Stimulated activated CD4-positive, alpha-beta T cell treated with anti-CD3 and anti-CD28 coated beads, TNF-alpha, amount 100 ng/mL, for 24 hours (primary cell): ENCODE measurements at places on chromosomes 3 and 15.

DNA sequence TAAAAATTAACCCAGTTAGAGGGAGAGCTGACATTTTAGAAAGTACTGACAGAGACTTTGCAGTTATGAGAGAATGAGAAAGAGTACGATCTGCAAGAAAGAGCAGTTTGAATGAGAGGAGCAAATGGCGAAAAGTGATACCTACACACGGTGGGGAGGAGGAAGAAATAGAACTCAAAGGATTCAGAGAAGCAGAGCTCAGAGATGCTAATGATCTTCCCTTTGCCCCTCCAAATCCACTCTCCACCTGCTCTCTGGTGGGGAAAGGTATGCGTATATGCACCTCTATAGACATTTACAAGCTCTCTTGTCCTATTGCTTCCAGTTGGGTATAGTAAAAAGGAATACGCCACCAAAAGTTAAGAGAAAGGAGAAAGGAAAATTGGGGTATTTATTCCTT lies 123.3 kb upstream of the TTC14 start:
- no peak for DNase-seq

DNA sequence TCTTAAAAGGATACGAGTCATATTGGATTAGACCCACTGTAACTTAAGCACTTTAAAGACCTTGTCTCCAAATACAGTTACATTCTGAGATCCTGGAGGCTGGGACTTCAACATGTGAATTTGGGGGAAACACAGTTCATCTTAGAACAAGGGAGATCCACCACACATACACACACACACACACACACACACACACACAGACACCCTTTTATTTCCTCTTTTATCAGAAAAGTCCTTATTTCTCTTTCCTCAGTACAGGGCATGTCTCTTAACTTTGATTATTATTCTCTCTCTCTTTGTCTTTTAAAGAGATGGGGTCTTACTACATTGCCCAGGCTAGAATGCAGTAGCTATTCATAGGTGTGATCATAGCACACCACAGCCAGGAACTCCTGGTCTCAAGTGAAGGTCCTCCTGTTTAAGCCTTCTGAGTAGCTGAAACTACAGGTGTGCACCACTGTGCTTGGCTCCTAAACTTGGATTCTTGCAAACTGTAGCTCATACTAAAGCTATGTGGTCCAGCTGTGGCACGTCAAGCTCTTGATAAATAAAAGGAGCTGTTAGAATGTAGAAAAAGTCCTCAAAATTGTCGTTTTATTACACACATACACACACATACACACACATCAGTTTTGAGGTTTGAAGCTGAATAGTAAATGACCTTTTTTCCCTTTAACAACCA lies 7.4 kb downstream of the GOLM2 start:
- DNase-seq, result no peak

GRCh38 chr3:16916840-16917239 lies 32.1 kb downstream of the PLCL2 start:
- no peak for DNase-seq

DNA sequence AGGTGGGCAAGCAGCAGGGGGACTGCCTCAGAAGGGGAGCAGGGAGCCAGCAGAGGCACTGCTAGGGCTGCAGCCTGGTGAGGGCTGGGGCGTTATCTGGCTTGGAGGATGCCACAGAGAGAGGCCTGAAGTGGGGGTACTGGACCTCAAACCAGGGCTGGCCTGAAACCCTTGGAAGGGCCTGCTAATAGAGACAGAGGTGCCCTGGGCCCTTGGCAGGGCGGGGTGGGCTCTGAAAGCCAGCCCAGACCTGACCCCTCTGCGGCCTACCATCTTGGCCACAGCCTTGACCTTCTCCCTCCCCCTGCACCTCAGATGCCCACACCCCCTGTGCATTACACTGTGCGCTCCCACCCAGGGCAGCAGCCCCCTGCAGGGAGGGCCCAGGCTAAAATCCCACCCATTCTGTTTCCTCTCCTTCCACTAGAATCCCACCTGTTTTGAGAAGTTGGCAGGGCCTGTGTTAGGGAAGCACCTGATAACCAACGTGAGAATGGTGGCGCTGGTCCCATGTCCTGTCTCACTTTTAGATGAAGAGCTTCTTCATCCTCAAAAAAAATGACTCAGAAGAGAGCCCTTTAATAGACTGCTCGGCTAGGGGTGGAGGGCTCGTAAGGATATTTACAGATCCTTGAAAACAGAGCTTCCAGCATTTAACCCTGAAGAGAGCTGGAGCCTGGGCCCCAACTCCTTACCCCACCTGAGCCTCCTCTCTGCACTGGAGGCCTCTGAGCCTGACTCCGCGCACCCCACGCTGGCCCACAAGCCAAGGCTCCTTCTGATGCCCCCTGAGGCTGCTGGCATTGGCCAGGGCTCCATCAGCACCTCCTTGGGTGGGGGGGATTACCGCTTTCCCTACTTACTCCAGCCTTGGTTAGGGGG lies 29.8 kb downstream of the LOXL1 start:
- no peak for DNase-seq

DNA sequence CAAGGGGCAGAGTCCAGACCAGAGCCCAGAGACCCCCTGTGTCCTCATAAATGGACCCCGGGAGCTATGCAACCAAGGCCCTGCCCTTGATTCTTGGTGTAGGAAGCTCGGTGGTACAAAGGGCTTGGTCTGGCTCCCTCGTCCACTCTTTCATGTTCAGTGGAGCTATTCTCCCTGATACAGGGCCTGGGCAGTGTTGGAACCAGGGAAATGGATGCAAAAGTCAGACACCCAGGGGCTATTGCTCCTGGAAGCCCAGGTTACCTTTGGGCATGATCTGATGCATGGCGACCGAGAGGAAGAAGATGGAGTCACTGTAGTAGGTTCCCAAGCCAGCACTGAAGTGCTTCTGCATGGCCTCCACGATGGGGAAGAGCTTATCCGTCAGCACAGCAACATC lies 44.5 kb downstream of the XXYLT1 start:
- no peak for DNase-seq

DNA sequence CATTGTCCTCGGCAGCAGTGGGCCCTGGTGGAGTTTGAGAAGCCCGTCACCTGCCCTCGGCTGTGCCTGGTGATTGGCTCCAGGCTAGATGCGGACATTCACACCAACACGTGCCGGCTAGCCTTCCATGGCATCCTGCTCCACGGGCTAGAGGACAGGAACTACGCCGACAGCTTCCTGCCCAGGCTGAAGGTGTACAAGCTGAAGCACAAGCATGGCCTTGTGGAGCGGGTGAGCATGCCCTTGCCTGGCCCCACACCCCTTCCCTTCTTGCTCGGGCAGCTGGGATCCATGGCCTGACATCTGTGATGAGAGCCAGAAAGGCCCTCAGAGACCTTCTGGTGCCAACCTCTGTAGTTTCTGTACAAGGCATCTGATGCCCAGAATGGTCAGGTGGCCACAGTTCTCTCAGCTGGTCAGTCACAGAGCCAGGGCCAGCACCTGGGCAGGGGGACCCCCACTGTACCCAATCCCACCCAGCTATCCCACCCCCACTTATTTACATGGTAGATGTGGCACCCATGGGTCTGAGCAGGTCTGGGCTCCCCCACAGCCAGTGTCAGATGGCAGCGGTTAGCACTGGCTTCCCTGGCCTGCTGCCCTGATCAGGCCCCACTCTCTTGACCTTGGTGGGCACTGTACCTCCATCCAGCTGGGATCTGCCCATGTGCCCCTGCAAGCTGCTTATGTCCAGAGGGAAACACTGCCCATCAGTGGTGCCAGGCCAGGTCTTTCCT lies 124.9 kb downstream of the DNAJB8 start:
- DNase-seq, result no peak

- no peak for DNase-seq
Measured at GRCh38 chr3:52072471-52072870, 16.1 kb upstream of the DUSP7 start.

DNA sequence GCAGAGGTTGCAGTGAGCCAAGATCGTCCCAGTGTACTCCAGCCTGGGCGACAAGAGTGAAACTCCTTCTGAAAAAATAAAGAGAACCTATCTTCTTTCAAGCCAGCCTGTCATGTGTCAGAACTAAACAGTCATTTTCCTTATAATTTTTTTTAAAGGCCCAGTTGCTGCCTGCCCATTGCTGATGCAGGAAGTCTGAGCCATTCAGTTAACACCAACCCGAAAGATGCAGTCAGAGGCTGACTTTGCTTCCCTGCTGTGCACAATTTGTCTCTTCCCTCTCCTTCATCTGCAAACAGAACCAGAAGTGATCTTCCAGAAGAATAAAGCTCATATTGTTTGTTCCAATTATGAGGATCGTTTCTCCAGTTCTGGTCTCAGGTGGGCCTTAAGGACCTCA lies 220.6 kb downstream of the SLCO3A1 start:
- no peak for DNase-seq

DNA sequence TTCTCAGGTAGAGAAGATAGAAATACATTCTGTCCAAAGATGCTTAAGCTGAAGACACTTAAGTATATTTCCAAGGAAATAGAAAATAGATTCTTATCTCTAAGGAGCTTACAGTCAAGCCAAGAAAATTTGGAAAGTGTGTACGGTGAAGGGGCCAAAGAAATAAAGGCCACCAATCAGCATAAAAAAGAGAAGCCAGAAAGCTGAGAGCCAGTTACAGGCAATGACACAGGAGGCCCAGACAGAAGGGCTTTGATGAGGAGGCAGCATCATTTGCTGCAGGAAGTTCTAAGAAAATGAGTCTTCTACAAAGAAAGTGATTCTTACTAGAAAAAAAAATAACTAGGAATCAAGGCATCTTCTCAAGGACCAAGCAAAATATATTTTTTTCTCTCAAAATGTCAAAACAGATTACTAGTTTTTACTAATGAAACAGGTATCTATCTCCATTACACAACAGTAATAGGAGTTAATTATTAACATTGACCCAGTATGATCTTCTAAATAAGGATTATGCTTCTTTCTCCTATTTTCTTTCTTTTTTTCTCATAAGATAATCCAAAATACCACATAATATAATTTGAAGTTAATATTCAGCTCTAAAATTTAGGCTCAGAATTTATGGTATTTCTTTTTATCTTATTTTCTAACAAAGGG lies 82.1 kb upstream of the PHLDB2 start:
- no peak for DNase-seq

GRCh38 chr3:122094125-122094524 lies 39.0 kb downstream of the CD86 start:
- DNase-seq, result no peak

GRCh38 chr15:32838338-32838737 lies 120.5 kb downstream of the GREM1 start:
- no peak for DNase-seq

- DNase-seq, result no peak
Measured at GRCh38 chr15:52082197-52083036, 30.2 kb downstream of the BCL2L10 start.

GRCh38 chr15:31263751-31264558 lies 62.7 kb upstream of the KLF13 start:
- DNase-seq, result peak; percentile 74

GRCh38 chr3:72429589-72430353 lies 418.5 kb downstream of the SHQ1 start:
- DNase-seq, result no peak

DNA sequence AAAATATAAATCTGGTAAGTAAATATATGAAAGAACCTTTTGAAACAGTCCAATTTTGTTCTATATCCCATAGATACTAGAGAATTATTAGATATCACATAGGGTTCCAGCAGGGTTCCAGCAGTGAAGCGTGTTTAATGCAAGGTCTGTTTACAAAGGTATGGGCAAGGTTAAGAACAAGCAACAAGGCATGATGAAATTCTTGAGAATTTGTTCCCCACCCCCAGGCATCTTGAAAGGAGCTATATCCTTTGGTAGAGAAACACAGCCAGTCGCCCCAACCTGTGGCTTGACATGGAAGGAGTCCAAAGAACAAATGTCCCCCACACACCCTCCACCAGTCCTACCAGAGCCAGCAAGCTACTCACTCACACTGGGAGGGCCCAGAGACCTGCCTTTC lies 18.6 kb upstream of the FNDC3B start:
- DNase-seq, result no peak

- no peak for DNase-seq
Measured at GRCh38 chr3:38454884-38455638, 1.4 kb downstream of the ACVR2B start.

DNA sequence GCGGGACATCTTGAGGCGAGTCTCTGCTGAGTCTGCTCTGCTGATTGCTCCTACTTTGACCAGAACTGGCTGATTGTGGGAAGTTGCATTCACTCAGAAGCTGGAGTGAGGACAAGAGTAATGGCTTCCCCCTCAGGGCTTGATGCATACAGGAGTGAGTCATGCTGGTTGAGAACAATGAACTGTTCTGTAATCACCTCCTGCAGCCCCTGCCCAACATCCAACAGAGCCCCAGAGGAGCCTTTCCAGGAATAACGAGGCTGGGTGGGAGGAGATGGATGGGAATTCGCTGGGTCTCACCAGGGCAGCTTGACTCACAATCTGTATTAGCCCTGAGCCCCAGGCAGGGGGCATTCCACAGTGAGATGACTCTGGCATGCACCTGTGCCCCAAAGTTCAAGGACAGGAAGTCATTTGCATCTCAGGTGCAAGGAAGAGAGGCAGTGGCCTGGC lies 85.0 kb downstream of the RAB11A start:
- no peak for DNase-seq

GRCh38 chr15:32718821-32719716 lies 1.3 kb downstream of the GREM1 start:
- DNase-seq, result no peak

DNA sequence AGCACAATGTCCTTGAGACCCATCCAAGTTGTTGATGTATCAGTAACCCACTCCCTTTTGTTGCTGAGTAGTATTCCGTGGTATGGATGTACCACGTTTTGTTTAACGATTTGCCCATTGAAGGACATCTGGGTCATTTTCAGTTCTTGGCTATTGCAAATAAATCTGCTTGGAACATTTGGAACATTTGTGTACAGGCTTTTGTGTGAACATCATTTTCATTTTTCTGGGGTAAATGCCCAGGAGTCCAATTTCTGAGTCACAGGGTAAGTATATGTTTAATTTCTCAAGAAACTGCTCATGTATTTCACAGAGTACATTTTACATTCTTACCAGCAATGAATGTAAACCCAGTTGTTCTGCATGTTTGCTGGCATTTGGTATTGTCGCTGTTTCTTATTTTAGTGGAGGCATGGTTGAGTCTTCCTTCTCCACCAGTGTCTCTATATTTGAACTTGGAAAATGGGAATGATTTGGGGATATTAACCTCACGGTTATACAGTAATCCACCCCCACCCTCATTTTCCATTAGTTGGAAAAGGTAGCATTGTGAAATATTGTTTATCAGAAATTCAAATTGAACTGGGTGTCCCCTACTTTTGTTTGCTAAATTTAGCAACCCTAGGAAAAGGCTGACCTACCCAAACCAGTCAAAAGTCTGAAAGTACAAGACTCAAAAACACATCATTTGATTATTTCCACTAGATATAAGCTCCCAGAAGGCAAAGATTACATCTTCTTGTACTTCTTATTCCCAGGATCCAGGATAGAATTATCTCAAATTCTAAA lies 30.8 kb downstream of the POMGNT2 start:
- DNase-seq, result no peak
